ENCODE measurements at places on chromosomes 16 and 17. TPM values are rescaled to one million over a fixed set of nuclear protein-coding genes. Genes with fewer than 3 reads are reported as not detected.

GRCh38 chr16:16982614-16983013 is 488.1 kb downstream of the XYLT1 start:
- no peaks in the 10 kb centered on the region for H3K27me3 ChIP-seq
- H3K4me1 ChIP-seq, result no peaks in the 10 kb centered on the region
- H3K4me3 ChIP-seq, result no peak overlapping the region

DNA sequence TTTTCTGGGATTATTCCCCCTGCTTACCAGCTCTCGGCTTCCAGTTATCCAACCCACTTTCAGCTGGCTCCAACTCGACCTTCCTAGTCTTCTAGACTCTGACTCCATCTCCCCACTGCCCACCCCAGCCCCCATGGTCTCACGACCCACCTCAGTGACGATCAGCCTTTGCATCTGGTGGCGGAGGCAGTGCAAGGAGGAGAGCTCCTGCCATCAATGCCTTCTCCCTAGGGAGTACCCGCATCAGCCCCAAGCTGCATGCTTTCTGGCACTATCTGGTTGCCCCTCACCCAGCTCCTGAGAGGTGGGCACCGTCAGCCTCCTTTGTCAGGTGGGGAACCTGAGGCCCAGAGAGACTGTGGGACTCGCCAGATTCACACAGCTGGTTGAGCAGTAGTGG is 72.6 kb upstream of the RPL38 start:
- no peaks in the 10 kb centered on the region for H3K27me3 ChIP-seq
- no peaks in the 10 kb centered on the region for H3K4me1 ChIP-seq
- no peak overlapping the region for H3K4me3 ChIP-seq
- no peaks in the 10 kb centered on the region for H3K36me3 ChIP-seq
- no peak for DNase-seq

DNA sequence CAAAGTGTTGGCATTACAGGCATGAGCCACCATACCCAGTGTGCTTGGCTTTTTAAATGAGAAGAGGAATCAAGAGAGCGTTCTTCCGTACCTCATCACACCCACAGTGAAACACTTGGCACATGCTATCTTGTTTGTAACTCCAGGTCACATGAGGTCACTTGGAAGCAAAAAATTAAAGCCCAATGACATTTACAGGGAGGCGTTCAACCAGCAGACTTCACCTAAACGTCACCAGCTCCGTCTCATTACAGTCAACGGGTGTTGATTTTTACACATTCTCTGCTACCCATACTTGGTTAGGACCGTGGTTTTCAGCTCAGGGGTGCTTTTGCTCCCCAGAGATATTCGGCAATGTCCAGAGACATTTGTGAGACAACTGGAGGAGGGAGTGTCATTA is 127.0 kb downstream of the XYLT1 start:
- H3K27ac ChIP-seq, result peak overlapping the region; percentile 93
- no peak for DNase-seq
- H3K36me3 ChIP-seq, result peaks cover 9% of the 10 kb centered on the region
- peaks cover 71% of the 10 kb centered on the region for H3K4me1 ChIP-seq

DNA sequence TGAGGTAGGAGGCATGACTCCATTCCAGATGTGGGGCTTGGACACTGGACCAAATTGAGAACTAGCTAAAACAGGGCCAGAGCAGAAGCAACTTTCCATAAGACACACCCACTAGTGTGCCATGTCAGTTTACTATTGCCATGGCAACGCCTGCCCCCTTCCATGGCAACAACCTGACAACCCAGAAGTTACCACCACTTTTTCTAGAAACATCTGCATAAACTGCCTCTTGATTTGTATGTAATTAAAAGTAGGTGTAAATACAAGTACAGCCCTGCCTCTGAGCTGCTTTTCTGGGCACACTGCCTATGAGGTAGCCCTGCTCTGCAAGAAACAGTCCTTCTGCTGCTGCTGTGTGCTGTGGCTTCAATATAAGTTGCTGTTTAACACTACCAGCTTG is 19.5 kb upstream of the SCNN1B start:
- H3K4me1 ChIP-seq, result no peaks in the 10 kb centered on the region
- no peak overlapping the region for H3K27ac ChIP-seq
- H3K4me3 ChIP-seq, result no peak overlapping the region
- peaks cover 7% of the 10 kb centered on the region for H3K27me3 ChIP-seq

GRCh38 chr17:10116267-10116666 is 82.1 kb downstream of the GAS7 start:
- H3K27me3 ChIP-seq, result peaks cover 2% of the 10 kb centered on the region
- DNase-seq, result no peak
- H3K36me3 ChIP-seq, result no peaks in the 10 kb centered on the region
- no peak overlapping the region for H3K27ac ChIP-seq
- peaks cover 20% of the 10 kb centered on the region for H3K4me1 ChIP-seq

DNA sequence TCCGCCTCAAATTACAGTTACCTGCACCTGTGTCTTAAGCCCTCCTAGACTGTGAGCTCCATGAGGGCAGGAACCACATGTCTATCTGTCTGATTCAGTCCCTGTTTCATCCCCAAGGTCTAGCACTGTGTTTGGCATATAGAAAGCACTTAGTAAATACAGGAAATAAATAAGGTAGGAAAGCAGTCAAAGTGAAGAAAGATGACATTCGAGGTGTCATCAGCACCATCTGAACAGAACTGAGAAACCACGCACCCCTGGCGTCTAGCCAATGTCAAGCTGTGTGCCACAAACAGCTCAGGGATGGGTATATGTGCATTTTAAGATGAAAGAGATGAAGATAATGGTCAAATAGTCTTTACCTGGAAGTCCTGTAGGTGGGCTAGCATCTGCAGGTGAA is 79.6 kb upstream of the ATP2A3 start:
- peaks cover 16% of the 10 kb centered on the region for H3K4me1 ChIP-seq
- peak overlapping the region; percentile 48 for H3K27ac ChIP-seq

NKD1 gene
- 1.8 TPM for total RNA-seq

CES4A gene
- total RNA-seq, result 29.8 TPM

Data from activated T-helper 2 cell treated with anti-CD3 and anti-CD28 coated beads, Interferon-gamma antibody, Interleukin-2, Interleukin-4, amounts not matched to agents 10 μg/mL and 5 μg/mL and 100 μg/mL, durations not matched to agents 14 hours and 24 hours and 36 hours (primary cell).